Activated CD8-positive, alpha-beta T cell treated with anti-CD3 and anti-CD28 coated beads, Interleukin-2, amount 10 ng/mL, durations not matched to agents 7 days and 5 days (primary cell): ENCODE measurements at places on chromosomes 11 and 22. TPM values are rescaled to one million over a fixed set of nuclear protein-coding genes. Genes with fewer than 3 reads are reported as not detected.

The ELFN2 gene
- total RNA-seq, result 0.08 TPM

GRCh38 chr11:18245396-18245795 is 3.1 kb downstream of the SAA2 start:
- DNase-seq, result peak; percentile 9

The IFITM1 gene
- total RNA-seq, result 1,278 TPM

DNA sequence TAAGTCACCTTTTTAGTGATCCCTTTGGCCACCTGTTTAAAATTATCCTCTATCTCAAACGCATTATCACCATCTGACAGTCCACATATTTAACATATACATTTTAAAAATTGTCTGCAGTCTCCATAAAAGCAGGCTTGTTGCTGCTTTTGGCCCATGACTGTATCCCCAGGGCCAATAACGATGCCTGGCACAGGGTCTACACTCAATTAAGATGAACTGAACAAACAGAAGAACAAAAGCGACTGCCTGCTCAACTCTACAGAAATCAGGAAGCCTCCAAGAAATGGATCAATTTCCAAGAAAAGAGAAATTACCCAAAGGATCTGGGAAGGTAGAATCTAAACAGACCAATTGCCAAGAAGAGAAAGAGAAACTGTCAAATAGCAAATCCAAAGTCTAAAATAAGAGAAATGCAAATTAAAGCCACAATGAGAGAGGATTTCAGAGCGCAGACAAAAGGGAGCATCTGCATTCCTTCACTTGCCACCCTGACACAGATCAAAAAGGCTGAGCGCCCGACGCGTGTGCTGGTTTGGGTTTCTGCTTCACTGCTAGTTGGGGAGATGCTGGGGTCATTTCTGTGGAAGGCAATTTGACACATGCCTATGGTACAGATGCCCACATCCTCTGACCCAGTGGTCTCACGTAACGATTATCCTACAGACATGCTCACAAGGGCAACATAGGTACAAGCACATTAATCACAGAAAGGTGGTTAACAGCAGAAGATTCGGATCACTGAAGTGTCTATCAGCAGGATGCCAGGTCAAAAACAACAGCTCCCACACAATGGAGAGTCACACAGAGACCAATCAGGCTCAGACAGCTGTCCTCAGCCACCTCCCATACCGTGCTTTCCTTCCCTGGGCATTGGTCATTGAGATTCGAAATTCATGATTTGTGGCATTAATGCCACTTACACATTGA is 55.9 kb downstream of the SHISAL1 start:
- DNase-seq, result no peak

GRCh38 chr11:86984701-86985100 is 29.5 kb upstream of the FZD4 start:
- no peak for DNase-seq

GRCh38 chr22:35375031-35375430 is 5.9 kb upstream of the HMOX1 start:
- no peak for DNase-seq
